ENCODE measurements at places on chromosomes 1 and 21.

- no peak for DNase-seq
Observed at GRCh38 chr1:41162441-41162840, 79.7 kb downstream of the SCMH1 start.

- DNase-seq: no peak
Observed at GRCh38 chr21:21196087-21196486, 197.9 kb downstream of the NCAM2 start.

DNA sequence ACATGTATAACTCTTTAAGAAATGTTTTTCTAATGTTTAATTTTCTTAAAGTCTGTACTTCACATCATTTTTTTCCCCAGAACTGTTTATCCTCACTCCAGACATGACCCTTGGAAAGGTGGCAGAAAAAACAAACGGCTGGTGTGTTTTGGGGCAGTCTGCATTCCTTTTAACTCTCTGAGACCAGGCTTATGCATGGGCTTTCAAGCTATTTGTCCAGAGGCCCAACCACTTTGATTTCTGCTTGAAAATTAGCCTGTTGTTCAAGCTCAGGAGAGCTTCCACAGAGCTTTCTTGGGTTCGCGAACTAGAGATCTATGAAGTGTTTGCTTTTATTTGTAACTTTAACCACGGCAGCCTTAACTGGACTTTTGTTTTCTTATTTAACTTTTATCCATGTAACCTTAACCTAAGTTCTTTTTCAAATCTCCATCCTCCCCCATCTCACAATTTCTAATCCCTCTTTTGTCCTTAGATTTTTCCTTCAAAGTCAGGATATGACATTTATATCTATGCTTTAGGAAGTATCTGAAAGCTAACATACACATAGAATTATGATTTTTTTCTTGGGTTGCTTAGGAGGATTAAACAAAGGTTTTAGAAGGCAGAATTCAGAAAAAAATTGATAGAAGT, 111.8 kb downstream of the FGGY start:
- no peak for DNase-seq

DNA sequence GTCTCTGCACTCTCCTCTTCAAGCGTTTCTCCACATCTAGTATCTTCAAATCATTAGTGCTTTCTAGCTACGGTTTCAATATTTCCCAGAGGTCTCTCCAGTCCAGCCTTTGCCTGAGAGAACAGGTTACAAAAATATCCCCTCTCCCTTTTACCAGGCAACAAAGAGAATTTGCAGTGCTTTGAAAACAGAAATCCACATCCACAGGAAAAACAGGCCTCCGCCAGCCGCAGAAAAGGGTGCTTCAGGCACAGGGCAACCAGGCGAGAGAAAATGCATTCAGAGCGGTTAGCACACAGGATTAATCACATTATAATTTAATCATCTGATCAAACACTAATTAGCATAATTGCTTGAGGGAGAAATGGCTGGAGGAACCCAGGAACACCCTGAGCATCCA, 13.8 kb downstream of the DSCAM start:
- no peak for DNase-seq

GRCh38 chr1:111422546-111423391, 4.8 kb downstream of the OVGP1 start:
- DNase-seq: no peak

DNA sequence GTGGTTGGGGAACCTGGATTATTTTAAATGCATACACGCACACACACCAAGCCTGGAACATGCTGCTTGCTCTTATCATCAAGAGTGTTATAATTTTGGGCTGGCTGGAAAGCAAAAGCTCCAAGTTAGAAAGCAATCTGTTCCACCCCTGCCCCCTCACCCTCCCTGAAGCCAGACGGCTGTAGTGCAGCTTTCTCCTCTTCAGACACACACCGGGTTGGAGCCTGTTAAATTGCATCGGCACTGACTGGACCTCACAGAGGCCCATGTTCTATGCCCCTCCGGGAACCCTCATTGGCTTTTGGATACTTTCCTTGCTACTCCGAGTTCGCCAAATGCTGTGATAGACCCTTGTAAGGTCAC, 90.6 kb upstream of the KCNJ15 start:
- DNase-seq: no peak

GRCh38 chr1:233587958-233588799, 25.7 kb upstream of the KCNK1 start:
- no peak for DNase-seq

DNA sequence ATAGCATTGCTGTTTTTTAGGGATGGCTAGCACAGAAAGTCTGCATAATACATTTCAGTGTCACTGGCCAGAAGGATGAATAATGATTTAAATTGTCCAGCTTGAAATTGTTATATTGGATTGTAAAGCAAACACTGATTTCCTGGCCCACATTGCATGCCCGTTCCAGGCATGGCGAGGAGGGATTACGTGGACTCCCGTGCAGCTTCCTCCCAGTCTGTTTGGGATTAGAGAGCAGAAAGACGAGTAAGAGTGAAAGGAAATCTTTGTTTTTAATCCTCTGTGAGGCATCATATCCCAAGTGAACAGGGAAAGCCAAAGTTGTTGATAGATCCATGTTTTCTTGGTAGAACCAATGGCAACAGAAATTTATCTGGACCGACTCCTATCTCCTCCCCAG, 8.4 kb downstream of the TRIM58 start:
- no peak for DNase-seq

DNA sequence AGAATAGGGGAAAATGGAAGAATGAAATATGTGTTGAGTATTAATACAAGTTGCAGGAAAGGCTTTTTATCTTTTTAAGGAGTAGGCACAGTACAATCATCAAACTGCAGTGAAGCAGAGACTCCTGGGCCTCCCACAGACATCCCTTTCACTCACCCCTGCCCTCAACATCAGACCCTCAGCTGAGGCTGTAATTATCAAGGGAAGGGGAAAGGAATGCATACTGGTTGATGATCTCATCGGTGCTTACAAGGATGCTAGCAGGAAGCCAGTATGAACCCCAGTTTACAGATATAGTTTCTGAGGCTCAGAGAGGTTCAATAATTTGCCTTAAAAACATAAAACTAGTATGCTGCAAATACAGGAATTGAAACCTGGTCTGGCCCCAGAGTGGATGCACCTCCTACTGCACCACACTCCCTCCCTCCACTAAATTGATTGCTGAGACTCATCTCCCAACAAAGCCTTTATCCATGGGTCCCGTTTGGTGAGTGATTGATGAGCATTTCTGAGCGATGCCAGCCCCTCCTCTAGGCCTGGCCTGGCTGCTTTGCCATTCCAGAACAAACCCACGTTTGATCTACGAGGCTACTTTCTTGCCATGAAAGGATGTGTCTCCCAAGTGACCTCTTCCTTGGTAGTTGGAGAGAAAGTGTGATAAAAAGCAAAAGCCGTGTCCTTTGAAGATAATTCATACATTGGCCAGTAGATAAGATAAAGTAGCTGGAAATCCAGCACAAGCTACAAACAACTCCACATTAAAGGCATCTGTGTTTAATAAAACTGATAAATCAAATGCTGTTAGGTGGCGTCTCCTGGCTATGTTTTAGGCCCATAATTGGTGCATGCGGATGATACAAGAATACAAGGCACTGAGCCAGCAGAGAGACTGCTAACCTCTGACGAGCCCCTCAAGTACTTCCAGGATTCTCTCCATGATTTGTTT, 233.9 kb upstream of the CAMK1G start:
- DNase-seq: no peak

Data from esophagus squamous epithelium (tissue), 5 donors.